ENCODE measurements at places on chromosomes 3 and 15.

- no peak for DNase-seq
These were observed 5.2 kb upstream of the ZXDC start for GRCh38 chr3:126480861-126481260.

- no peak for DNase-seq
These were observed 202.7 kb downstream of the LRRN1 start for GRCh38 chr3:4001976-4002375.

GRCh38 chr15:41809526-41810220 lies 18.2 kb upstream of the JMJD7 start:
- DNase-seq, result no peak

DNA sequence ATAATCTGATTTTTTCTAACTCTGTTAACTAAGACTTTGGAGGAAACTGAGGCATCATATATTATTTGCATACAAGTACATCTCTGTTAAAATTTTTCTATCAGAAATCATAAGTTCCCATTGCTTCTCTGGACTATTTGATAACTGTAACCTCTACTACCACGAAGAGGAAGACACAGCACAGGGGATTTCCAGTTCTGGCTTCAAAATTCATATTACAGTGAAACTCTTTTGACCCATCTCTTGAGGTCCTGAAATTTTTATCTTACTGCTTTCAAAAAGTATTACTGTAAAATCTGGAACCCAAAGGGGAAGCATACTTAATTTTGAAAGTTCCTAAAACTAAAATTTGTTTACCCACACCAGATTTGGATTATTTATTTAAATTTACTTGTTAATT lies 4.2 kb downstream of the PLSCR1 start:
- no peak for DNase-seq

- no peak for DNase-seq
These were observed 5.8 kb upstream of the NRROS start for GRCh38 chr3:196633555-196634151.

DNA sequence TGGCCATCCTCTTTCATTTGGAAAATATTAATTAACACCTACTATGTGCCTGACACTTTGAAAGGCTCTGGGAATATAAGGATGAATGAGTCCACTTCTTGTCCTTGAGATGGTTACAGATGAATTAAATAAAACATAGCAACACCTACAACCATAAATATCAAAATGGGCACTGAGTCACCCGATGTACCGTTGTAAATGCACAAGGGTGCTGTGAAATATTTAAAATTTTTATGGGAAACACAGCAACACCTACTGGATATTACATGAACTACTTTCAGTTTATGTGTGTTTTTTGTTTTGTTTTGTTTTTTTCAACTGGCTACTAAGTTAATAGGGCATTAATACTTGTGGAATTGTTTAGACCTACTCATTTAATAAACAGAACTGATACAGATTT lies 239.0 kb upstream of the NAALADL2 start:
- no peak for DNase-seq

DNA sequence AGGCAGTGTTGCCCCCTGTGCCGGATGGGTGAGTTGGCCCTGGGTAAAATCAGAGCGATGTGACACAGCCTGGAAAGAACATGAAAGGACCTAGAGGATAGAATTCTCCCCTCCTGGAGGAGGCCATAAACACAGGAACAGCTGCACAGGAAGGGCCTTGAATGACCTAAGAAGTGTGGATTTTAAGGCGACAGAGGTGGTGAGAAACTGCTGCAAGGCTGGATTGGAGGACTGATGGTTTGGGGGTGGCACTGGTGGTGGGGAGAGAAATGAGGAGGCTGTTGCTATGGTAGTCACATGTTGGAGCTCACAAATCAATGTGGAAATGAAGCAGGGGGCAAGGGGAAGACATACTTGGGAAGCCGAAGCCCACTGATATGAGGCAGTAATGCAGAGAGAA lies 13.8 kb downstream of the XIRP1 start:
- no peak for DNase-seq

DNA sequence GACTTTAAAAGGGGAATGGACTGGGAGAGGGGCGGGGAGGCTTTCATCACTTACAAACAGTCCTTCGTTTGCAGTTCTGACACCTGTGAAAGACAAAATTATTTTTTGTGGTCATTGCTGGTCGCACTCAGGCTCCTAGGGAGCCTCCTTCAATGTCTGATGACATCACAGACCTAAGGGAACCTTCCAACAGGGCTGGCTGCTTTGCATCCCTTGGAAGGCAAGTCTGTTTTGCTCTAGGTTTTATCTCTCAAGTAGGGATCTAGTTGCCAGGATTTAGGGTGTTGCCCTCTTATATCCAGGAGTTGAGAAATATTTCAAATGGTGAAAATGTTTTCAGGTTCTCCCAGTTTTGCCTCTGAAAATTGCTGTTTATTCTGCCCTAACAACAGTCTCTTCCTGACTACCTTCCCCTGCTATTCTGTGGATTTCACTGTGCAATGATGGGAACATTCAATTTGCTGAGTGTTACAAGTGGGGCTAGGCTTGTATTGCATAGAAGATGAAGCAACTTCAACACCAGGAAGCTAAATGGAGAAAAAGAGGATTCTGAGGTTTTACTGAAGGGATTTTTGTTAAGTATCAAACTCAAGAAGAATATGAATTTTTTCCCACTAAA lies 75.9 kb upstream of the ARRDC4 start:
- no peak for DNase-seq

DNA sequence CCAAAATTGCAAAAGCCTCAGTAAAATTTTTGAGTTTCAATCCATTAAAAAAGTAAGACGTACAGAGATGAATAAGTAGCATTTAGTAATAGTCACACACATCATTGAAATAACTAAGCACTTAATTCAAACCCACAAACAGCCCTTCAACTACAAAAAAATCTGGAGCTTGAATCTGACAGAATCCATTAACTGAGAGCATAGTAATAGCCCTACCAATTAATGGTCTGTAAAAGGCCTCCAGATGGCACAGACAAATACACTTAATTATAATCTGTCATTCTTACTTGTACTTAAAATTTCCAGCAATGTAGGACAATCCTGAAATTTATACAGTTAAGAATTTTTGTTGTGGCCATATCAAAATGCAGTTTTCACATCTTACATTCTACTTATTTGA lies 246.9 kb downstream of the VGLL3 start:
- DNase-seq, result no peak

DNA sequence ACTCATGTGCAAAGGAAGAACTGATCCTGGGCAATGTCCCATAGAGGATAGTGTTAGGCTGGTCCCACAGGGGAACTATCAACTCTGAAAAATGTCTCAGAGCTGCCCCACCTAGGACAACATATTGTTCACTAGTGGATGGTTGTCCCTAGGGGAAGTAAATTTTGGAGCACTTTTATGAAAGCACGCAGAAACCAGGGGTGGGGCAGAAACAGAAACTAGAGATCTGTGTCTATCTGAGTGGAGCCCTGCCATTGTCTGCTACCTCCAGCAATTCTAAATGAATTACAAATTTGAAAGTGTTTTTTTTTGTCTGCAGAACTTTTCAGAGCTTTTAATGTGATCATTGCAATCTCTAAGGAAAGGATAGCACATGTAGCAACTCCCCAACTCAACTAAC lies 357.1 kb upstream of the PROK2 start:
- no peak for DNase-seq

DNA sequence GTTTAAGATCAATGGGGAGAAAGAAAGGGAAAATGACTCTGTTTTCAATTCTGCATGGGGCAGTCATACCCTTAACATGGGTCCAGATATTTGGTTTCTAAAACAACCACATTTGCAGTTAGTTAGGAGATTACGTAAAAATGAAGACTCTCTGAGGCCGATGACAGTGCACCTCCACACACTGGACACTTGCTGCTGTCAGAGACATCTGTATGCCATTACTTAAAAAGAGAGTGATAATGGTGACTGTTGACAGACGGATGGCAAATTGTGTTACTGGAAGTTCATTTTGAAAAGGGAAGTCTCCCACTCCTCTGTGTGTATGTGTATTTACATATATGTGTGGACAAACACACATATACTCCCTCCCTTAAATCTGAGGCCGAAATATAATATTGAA lies 304.5 kb upstream of the SEMA6D start:
- DNase-seq, result no peak

- DNase-seq, result no peak
These were observed 23.2 kb downstream of the THRB start for GRCh38 chr3:24471486-24471885.

- DNase-seq, result no peak
These were observed 56.7 kb downstream of the ALCAM start for GRCh38 chr3:105423397-105423796.

- DNase-seq, result peak; percentile 13
These were observed 32.4 kb downstream of the KLHL18 start for GRCh38 chr3:47315069-47315647.

- no peak for DNase-seq
These were observed 41.4 kb downstream of the MUC20 start for GRCh38 chr3:195762249-195762585.

GRCh38 chr3:188589071-188589470 lies 435.1 kb downstream of the LPP start:
- DNase-seq, result no peak

DNA sequence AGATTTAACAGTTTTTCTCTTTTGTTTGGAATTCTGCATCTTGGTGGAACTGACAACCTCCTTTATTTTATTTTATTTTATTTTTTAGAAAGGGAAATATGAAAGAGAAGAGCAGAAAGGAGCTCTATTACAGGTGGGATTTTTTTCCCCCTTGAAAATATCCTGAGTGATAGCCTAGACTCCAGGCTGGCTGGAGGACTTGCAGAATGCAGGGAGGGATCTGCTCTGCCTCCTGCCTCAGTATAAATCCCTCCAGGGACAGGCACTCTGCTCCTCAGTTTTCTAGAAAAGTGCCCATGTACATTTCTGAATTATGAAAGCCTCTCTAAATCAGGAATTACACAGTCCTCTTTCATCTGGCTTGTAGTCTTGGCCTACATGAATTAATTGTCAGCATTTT lies 173.7 kb downstream of the TMEM108 start:
- no peak for DNase-seq

DNA sequence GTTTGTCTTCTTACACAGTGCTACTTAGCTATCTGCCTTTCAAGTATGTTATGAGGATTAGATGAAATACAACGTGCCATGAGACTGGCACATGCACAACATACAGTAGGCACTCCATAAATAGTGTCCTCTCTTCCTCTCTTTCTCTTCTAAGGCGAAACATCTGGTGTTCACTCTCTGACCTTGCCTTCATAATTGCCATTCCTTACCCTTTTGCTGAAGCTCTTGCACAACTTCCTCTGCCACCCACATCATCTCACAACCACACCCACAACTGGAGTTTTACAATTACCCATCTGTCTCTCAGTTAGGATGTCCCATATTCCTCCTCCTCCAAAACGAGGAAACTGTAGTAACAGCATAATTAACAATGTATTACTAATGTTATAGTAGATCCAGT lies 26.4 kb upstream of the ACP3 start:
- no peak for DNase-seq

DNA sequence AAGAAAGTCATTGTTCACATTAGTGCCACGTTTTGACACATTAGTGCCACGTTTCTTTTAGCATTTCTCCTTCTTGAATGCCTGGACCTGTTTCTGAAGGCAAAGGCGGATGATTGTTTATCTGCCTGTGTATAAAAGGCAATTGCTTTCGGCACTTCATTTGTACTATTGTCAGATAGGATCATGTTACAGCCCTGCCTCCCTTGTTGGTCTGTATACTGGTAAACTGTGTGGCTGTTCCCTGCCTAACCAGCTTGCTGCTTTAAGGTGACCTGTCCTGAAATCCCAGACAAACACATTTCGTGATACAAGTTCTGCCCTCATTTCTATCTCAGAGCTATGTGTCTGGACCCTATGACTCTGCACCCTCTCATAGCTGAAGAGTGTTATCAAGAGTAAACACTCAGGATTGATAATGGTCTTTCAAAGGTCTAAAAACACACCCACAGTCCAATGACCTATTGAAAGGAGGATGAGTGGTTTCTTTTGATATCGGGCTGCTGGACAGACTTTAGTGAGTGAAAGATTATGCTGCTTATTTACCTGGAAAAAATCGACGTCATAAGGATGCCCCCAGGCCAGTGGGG lies 276.3 kb upstream of the MCTP2 start:
- DNase-seq, result no peak

GRCh38 chr15:70936326-70936725 lies 43.7 kb downstream of the LRRC49 start:
- peak; percentile 8 for DNase-seq

- DNase-seq, result no peak
These were observed 119.9 kb upstream of the FHIT start for GRCh38 chr3:61371123-61371522.

DNA sequence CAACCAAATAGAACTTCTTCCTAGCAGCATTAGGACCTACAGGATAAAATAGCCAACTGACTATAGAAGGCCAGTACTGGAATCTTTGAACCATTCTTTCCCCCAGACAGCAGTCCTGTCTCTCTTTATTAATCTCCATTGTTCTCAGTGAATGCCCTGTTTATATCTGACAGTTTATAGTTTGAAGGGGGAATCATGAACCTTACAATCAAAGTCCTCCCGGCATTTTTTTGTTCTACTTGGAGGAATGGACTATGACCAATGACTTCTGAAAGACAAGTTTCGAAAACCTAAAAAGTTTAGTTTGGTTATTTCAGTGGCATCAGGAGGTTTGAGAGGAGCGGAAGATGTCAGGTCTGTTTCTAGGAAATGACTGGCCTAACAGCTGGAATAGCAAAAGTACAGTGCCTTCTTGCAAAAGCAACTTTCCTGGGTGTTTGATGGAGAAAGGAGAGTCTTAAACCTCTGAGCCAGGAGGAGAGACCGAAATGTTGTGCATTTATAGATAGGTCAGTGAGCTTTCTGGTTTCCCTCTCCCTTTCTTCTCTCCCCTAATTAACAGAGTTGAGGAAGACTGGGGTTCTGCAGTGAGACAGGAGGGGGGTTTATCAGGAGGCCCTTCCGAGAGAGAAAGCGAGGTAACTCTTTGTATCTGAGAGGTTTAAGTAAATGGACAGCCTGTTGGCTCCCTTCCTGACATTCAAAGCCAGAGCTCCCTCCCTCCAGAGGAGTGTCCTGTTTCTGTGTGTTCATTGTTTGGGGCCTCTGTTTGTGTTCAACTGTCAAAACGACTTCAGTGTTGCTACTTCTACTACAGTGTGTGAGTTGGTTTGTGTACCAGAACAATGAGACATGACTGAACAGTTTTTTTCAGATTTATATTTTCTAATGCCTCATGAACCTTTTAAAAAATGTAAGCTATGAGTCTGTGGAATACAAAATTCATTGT lies 383.0 kb upstream of the RARB start:
- no peak for DNase-seq

- no peak for DNase-seq
These were observed 15.3 kb downstream of the H1-8 start for GRCh38 chr3:129558081-129558771.

DNA sequence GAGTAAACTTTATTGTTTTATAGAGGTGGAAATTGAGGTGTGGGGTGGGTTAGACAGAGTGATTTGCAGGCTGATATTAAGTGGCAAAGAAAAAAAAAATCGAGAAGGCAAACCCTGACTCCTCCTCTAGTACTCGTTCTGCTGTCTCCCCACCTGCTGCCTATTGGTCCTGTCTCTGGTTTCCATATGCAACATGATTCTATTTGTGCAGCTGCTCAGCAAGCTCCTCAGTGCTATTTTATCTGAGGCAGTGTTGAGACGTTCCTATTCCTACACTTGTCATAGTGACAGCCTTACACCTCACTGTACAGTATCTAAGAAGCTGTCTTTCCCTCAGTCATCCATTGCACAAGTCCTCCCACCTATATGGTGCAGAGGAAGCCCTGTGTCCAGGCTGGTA lies 45.1 kb downstream of the RSL24D1 start:
- DNase-seq, result no peak

- no peak for DNase-seq
These were observed 50.6 kb downstream of the TBL1XR1 start for GRCh38 chr3:177146646-177147045.
